Right renal cortex interstitium (tissue), 3 donors: ENCODE measurements at places on chromosomes 7 and 10. TPM values are rescaled to one million over a fixed set of nuclear protein-coding genes. Genes with fewer than 3 reads are reported as not detected.

DNA sequence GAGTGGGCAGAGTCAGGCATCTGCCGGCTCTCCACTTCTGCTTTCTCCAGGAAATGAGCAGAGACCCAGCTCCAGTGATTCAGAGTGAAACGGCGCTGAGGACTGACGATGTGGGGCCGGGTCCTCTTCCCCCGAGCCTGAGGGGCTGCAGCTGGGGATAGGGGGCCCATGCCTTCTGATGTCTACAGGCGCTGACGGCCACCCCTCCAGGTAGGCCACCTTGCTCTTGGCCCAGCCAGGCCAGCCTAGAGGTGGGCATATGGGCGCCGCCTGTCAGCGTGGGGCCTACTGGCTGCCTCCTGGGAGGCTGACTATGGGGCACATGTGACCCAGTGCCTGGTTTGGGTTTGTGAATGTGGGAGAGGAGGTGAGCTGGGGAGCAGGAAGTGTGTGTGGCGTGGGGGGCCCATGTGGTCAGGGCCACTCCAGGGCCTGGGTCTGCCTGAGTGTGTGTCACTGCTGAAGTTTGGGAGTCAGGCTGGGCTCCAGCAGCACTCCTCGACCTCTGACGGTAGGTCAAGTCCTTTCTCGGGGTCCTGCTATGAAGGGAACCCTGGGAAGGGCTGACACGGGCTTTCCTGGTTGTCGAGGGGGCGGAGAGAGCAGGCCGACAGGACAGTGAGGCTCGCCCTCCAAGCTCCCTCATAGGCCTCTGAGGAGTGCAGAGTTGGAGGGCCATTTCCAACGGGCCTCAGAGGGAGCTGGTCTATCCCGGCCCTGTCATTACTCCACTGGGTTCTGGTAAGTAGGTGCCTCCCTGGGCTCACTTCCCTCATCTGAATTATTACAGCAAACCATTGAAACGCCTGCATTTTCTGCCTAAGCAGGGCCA is at the start of gene WDFY4:
Gene WDFY4, plus strand, starts transcription at position 82 of the 832 bp plus-strand sequence. CDS start 24,860 bp downstream, outside the sequence.
- no peak for DNase-seq

DNA sequence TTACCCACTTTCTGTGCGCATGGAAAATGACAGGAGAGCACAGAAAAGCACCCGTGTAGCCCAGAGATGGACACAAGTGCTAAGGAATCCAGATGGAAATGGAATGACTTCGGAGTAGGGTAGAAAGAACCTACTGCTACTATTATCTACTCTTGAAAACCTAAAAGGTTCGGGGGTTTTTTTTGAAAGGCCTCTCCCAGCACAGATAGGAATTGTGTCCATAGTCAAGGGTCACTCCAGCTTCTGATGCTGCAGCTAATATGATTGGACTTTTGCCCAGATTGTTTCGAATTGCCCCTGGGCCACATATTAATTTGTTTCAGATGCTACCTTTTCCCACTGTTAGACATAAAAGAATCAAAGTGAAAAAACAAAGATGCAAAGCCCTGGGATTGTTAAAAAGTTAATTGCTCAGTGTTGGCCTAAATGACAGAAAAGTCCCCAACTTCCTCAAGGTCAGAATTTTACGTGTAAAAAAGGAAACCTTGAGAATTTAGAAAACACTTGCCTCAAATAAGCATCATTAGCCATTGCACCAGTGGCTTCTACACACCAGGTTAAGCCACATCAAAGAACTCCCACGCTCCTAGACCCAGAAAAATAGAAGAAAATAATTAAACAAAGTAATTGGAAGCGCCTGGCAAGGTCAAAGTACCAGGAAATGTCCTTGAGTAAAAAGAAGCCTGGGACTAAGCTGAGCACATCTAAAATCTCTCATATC is 40.8 kb upstream of the INSIG1 start:
- no peak for DNase-seq

Gene NANOS1
- 4.5 TPM for polyA plus RNA-seq

DNA sequence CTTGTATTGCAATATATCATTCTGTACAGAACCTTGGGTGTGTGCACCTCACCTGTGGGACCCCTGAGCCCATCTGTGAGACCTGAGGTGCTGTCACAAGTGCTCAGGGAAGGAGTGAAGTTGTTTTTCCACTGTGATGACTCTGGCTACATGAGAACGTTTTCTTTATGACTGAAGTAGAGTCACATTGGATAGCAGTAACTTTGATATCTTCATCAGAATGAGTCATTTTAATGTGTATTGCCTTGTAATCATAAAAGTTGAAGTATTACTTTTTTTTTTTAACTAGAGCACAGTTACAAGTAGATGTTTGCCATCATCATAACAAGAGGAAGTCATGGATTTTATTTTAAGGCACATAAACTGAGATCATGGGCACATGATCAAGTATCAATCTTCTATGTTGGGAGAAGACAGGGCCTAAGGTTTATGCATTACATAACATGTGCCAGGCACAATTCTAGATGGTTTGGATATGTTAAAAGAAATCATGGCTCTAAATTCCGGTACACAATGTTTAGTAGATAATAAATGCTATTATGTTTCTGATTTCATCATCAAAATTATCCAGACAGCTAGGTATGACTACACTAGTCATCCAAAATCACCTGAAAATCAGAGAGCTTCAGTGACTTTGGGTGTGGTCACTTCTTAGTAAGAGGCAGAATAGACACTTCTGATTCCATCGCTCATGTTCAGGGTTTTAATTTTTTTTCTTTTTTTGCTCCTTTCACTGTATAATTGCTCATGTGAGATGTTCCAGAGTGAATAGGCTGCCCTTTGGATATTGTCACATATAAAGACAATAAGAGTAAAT is 82.7 kb upstream of the KLF6 start:
- DNase-seq = no peak

- no peak for DNase-seq
Observed at GRCh38 chr10:125441151-125441550, 241.8 kb downstream of the TEX36 start.

DNA sequence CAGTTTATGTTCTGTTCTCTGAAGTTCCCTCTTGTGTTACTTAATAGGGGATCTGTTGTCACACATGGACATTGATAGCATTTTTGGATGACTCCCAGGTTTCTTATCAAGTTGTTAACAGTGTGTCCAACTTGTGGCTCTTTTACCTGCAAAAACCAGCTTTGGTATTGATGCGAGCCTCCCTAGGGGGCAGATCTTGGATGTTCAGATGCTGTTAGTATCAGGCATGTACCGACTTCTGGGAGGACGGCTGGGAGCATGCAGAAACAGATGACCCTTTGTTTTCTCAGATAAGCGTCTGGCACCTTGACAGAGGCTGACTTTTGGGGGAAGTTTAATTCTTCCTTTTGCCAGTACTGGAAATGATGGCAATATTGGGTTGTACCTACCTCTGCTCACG is 2.2 kb downstream of the PLPP4 start:
- no peak for DNase-seq

DNA sequence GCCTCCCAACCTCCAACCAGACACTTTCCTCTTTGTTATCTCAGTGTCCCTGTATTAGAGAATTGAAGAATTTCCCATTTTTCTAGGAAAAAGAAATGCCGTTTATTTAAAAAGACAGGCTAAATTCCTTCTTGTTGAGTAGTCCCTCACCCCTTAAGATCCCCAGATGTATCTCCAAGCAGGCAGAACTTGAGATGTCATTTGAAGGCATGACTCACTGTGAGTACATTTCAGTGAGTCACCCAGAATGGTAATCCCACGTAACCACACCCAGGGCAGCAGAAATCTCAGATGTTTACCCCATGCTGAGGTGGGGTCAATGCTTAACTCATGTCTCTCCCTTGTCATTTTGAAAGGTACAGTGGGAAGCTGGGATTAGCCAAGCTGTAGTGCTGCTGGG is 4.4 kb downstream of the ZNF655 start:
- DNase-seq = no peak

GRCh38 chr10:47123716-47124288 is 176.2 kb upstream of the GDF10 start:
- DNase-seq = no peak

GRCh38 chr10:114990586-114990985 is 52.6 kb downstream of the TRUB1 start:
- DNase-seq = no peak

DNA sequence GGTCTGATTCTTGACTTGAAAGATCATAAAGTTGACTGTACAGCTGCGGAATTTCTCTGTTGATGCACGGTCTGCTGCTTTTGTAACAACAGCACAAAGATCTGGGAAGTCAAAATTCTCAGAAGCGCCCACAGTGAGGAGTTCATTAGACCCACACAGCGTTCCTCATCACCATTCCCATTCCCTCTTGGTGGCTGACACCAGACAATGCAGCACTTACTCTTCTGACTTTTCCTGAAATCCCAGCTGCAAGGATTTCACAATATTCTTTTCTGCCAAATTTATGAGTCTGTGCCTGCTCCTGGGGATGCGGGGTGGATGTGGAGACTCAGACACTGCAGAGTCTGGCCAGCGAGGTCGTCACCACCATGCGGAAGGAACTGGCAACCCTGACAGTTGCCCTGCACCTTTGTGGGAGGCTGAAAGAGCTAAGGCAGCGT is 233.9 kb downstream of the FANK1 start:
- DNase-seq = no peak

Gene PPP3CB
- 66.0 TPM for polyA plus RNA-seq

Gene AQP1
- 218 TPM for polyA plus RNA-seq

DNA sequence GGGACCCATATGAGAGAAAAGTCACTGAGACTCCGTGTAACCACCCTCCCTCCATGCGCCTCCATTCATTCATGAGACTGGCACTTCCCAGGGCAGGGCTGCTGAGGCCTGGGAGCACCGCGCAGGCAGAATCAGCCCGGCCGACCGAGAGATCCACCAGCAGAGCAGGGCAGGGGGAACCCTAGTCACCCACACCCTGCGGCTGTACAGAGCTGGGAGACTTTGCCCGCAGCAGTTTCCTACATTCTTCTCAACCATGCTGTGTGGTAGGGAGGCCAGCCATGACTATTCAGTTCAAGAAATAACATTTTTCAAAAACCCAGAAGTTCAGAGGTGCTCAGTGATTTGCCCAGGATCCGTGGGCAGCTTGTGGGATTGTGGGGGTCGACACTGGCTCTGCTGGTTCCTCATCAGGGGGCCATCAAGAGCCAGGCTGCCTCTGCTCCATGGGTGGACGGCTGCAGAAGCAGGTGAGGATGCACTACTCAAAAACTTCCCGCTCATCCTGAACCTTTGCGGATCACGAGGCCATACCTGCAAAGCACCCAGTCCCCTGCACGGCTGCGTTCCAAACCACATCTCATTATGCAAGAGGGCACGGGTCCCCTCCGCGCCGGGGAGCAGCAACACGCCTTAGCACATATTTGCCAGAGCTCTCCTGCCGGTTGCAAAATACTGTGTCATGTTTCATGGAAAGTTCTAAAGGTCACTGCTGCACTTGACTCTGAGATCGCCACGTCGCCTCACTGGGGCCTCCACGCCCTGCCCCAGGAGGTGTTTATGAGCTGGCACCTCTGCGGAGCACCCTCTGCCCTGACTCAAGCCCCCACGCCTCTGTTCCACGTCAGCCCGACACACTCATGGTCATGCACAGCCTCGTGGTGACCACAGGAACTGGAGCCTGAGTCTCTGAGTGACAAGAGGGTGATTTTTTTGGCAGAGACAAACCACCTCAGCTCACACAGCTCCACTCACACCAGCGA is 132.0 kb downstream of the PRKAG2 start:
- DNase-seq = no peak

- DNase-seq = no peak
Observed at GRCh38 chr10:42868530-42868929, 85.9 kb downstream of the BMS1 start.

Gene PKD2L1
- 0.23 TPM for polyA plus RNA-seq

DNA sequence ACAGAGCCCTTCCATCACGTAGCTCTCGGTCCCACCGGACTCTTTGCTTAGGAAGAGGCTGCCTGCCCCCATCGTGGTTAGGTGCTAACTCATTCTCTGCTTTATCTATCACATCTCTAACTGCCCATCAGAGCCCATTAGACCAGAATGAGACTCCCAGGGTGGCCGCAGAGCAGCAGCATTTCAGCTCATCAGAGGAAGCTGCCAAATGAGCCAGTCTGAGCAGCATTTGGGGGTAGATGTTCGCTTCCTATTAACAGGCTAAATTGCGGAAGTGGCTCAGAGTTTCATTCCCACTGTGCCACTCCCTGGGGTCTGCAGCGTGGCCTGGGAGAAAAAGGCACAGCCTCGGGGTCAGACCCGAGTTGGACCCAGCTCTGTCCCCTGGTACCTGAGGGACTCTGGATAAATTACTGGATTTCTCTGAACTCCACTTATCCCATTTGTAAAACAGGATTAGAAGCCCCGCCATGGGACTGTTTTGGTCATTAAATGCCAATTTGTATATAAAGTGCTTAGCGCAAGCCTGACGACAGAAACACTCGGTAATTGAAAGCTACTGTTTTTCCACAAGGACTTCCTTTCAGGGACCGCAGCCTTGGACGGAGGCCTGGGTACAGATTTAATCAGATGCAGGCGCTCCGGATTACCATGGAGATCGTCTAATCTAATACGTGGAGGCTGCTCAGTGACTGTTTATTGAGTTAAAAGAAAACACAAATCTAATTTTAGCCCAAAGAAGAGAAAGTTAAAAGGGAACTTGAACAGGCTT is 73.8 kb upstream of the PRLHR start:
- DNase-seq = peak; percentile 36

Gene OR6V1
- polyA plus RNA-seq = not detected

DNA sequence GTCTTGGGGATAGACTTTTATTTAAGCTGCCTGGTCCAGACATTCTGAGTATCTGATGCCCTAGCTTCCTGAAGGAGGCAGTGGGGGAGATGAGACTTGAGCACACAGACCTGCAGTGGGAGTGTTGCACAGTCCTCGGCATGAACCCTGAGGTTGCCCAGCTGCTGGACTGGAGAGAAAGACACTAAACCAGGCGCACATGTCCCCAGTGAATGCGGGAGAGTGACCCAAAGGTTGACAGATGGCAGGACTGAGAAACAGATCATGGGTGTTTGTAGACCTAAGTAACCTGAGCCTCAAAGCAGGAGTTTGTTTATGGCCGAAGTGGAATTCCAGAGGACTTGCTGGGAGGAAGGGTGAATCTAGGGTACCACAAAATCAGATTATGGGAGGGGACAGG is 15.7 kb upstream of the MSRB2 start:
- no peak for DNase-seq

- no peak for DNase-seq
Observed at GRCh38 chr10:15370856-15371701, at the start of gene FAM171A1. FAM171A1 (minus strand) TSS chr10:15371289; CDS start chr10:15371052, 237 bp downstream.

GRCh38 chr7:67523713-67524112 is 527.1 kb downstream of the TYW1 start:
- no peak for DNase-seq

DNA sequence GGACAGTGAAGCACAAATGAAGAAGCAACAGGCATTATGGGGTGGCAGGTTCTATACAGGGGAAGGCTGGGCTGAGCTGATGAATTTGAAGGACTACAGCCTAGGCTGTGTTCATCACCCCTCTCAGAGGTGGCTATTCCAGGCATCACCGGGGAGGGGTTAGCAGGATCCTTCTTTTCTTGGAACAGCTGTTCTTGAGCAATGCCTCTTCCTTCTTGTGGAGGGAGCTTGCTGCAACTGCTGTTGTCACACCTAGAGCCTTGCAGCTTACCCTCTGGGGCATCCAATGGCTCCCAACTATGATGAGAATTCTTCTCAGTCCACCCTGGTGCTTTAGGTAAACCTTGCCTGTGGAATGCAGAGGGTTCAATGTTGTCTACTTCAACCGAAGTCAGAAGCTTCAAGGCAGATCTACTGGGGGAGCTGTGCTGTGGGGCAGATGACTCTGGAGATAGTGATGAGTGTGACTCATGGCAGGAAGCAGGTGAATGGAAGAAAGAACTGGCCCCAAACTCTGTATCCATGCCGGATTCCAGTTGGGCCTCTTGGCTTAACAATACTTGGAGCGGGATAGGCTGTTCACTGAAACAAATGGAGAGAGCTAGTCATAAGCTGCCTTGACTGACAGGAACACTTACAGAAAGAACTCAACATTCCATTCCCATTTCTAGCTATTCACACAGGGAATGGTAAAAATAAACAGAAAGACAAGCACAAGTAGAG is 21.5 kb upstream of the PPP3CB start:
- no peak for DNase-seq
